Fibroblast of skin of left quadriceps (primary cell): ENCODE measurements at places on chromosomes 6 and 20.
A peak's percentile ranks its signal among the peaks of the same experiment; 100 is the strongest.

- no peak for DNase-seq
Observed at GRCh38 chr6:80940571-80940970, 811.9 kb downstream of the TENT5A start.

- DNase-seq, result no peak
Observed at GRCh38 chr20:61798632-61799031, 267.0 kb downstream of the TAF4 start.

DNA sequence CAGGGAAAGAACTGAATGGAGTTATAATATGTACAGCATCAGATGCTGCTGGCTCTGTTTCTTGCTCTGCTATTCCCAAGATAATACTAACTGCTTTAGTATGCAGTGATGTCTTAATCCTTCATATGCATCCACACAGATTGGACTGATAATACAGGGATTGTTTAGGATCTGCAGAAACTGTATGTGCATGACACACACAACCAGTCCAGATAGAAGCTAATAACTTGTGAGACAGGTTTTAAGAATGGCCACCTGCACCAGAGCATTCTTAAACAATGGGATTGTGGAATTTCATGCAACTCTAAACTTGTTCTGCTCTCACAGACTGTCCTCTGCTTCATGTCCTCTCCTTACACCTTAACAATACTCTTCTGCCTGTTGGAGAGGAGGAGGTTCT is 90.9 kb downstream of the SPTLC3 start:
- no peak for DNase-seq

GRCh38 chr6:131728296-131728939 is 17.6 kb upstream of the CTAGE9 start:
- DNase-seq, result peak; percentile 19

GRCh38 chr20:9616833-9617461 is 102.6 kb downstream of the LAMP5 start:
- peak; percentile 16 for DNase-seq

DNA sequence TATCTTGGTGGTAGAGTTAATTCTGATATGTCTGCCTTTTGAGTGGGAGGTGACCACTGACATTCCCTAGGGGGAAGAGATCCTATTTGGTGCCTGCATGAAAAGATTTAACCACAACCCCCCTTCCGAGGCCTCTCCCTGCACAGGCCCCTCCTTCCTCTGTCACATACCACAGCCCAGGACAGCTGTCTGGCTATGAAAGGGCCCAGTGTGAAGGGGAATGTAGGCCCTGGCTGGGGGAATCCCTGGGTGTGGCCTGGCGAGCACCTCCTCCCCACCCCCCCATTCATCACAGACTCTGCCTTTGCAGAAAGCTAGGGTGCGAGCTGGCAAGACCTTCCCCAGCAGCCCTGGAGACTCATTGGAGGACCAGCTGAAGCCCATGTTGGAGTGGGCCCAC is 27.4 kb upstream of the MAPRE1 start:
- DNase-seq, result peak; percentile 5

DNA sequence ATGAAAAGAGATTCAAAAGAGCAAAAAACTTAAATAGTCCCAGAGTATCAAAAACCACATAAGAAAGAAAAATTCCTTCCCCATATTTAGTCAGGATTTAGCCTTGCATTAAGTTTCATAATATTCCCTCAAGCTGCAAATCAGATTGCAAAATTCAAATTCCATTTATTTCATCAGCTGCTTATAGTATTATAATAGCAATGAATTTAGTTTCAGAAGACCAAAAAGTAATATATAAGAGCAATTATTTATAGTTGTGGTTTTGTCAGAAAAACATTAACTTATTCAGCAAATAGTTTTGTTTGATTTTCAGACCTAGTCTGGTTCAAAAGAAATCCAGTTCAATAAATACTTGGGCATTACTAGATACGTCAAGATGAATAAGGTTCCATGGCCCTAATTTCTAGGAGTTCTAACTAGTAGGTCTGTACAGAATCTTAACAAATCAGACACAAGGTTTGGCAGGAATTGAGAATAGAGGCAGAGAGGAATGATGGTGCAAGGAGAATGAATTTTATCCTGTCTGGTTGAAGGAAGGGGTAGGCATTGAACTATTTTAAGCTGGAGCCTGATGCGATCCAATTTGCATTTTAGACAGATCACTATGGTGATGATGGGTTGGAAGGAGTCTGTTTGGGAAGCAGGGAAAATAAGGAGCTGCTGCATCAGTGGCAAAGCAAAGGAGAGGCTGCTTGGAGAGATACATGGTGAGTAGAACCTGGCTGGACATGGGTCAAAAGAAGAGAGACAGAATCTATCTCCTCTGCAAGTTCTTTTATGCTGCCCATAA is 163.9 kb upstream of the STXBP5 start:
- DNase-seq, result peak; percentile 85

GRCh38 chr6:20702366-20702765 is 168.1 kb downstream of the CDKAL1 start:
- DNase-seq, result no peak

- DNase-seq, result no peak
Observed at GRCh38 chr6:117263353-117263927, 1.9 kb upstream of the VGLL2 start.
